ENCODE measurements at places on chromosomes 4 and X.
A peak's percentile ranks its signal among the peaks of the same experiment; 100 is the strongest.

DNA sequence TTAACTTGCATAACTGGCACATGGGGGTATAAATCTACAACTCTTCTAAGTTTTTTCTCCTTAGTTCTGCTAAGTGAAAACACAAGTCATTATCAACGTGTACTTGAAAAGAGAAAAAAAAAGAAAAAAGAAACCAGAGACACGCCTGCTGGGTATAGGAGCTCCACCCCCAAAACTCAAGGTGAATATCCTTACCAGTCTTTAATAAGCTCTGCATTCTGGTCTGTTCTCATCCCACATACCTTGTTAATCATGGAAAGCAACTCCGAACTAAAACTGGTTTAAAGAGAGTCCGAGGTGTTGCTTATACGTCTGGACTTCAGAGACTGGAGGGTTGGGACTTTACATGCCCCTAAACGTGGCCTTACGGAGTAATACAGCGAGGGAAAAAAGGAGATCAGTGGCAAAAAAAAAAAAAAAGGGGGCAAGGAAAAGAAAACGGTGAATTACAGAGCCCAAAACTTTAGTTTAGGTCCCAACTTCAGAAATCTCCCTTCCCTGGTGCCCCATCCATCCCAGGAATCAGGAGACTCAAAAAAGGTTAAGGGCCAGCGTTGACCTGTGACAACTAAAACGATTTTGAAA, 1.0 kb downstream of the PGRMC2 start:
- peaks cover 44% of the 10 kb centered on the region for H3K4me1 ChIP-seq
- no peak for DNase-seq
- H3K27me3 ChIP-seq: no peaks in the 10 kb centered on the region
- H3K36me3 ChIP-seq: no peaks in the 10 kb centered on the region

GRCh38 chrX:28058901-28059300, 77.7 kb upstream of the DCAF8L1 start:
- no peak overlapping the region for H3K4me3 ChIP-seq
- no peak for DNase-seq
- no peak overlapping the region for H3K27ac ChIP-seq
- no peaks in the 10 kb centered on the region for H3K4me1 ChIP-seq

- H3K27ac ChIP-seq: no peak overlapping the region
- no peaks in the 10 kb centered on the region for H3K4me1 ChIP-seq
- DNase-seq: no peak
- H3K27me3 ChIP-seq: no peaks in the 10 kb centered on the region
These were observed 718.9 kb downstream of the ADGRL3 start for GRCh38 chr4:61918987-61919386.

- no peak overlapping the region for H3K4me3 ChIP-seq
- H3K27ac ChIP-seq: no peak overlapping the region
- no peak for DNase-seq
- no peaks in the 10 kb centered on the region for H3K27me3 ChIP-seq
These were observed 180.7 kb upstream of the GK2 start for GRCh38 chr4:79588679-79589078.

DNA sequence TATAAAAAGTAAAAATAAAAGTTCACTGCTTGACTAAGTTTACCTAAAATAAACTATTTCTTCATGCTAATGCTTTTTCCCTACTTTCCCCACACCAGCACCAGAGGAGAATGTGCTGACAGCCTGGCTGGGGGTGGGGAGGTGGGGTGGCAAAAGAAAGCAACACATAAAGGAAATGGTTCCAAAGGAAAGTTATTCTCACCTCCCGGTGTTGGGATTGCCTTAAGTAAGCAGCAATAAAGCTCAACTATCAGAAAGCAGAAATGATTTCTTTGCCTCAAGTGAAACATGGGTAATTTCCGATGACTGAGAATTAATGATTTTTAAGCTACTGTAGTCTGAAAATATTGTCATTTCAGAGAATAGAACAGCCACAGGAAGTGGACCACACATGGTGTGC, 84.5 kb upstream of the DKK2 start:
- H3K4me3 ChIP-seq: no peak overlapping the region
- H3K36me3 ChIP-seq: no peaks in the 10 kb centered on the region
- no peaks in the 10 kb centered on the region for H3K27me3 ChIP-seq
- DNase-seq: no peak
- H3K27ac ChIP-seq: no peak overlapping the region
- no peaks in the 10 kb centered on the region for H3K4me1 ChIP-seq

- no peaks in the 10 kb centered on the region for H3K27me3 ChIP-seq
- no peak for DNase-seq
- H3K36me3 ChIP-seq: no peaks in the 10 kb centered on the region
- no peaks in the 10 kb centered on the region for H3K4me1 ChIP-seq
- no peak overlapping the region for H3K4me3 ChIP-seq
- H3K27ac ChIP-seq: no peak overlapping the region
These were observed 49.6 kb downstream of the LAMP2 start for GRCh38 chrX:120419463-120419862.

- no peak overlapping the region for H3K4me3 ChIP-seq
- no peak overlapping the region for H3K27ac ChIP-seq
- no peaks in the 10 kb centered on the region for H3K4me1 ChIP-seq
- DNase-seq: no peak
- no peaks in the 10 kb centered on the region for H3K36me3 ChIP-seq
These were observed 311.4 kb downstream of the RAPGEF2 start for GRCh38 chr4:159414305-159414704.

- H3K36me3 ChIP-seq: no peaks in the 10 kb centered on the region
- no peak for DNase-seq
- no peaks in the 10 kb centered on the region for H3K4me1 ChIP-seq
- H3K27ac ChIP-seq: no peak overlapping the region
These were observed 337.7 kb upstream of the GATB start for GRCh38 chr4:152098365-152099060.

GRCh38 chrX:152573866-152574265, 63.8 kb upstream of the GABRQ start:
- no peak overlapping the region for H3K27ac ChIP-seq
- no peak overlapping the region for H3K4me3 ChIP-seq
- DNase-seq: no peak
- no peaks in the 10 kb centered on the region for H3K4me1 ChIP-seq
- no peaks in the 10 kb centered on the region for H3K27me3 ChIP-seq
- no peaks in the 10 kb centered on the region for H3K36me3 ChIP-seq

- no peaks in the 10 kb centered on the region for H3K4me1 ChIP-seq
- DNase-seq: no peak
- H3K36me3 ChIP-seq: no peaks in the 10 kb centered on the region
- H3K27me3 ChIP-seq: no peaks in the 10 kb centered on the region
- no peak overlapping the region for H3K27ac ChIP-seq
These were observed 25.1 kb downstream of the EPHA5 start for GRCh38 chr4:65645185-65645584.

- H3K4me1 ChIP-seq: peaks cover 18% of the 10 kb centered on the region
- H3K36me3 ChIP-seq: no peaks in the 10 kb centered on the region
- no peaks in the 10 kb centered on the region for H3K27me3 ChIP-seq
- no peak overlapping the region for H3K4me3 ChIP-seq
- no peak for DNase-seq
- H3K27ac ChIP-seq: peak overlapping the region; percentile 18
These were observed 26.6 kb downstream of the NFKB1 start for GRCh38 chr4:102527695-102528283.

Measured in vagina (tissue), 2 donors.